ENCODE measurements at places on chromosomes 5 and 9. TPM values are rescaled to one million over a fixed set of nuclear protein-coding genes. Genes with fewer than 3 reads are reported as not detected.

The OBP2A gene
- total RNA-seq: not detected

The GGTA1 gene
- not detected for total RNA-seq

The SELENOP gene
- not detected for total RNA-seq

The MCTP1 gene
- total RNA-seq: not detected

The AKNA gene
- 130 TPM for total RNA-seq

The IGIP gene
- total RNA-seq: 2.3 TPM

The MEF2C gene
- 0.02 TPM for total RNA-seq

The ZNF367 gene
- 29.0 TPM for total RNA-seq

The ADRA1B gene
- total RNA-seq: not detected

The IRX1 gene
- not detected for total RNA-seq

The KCNN2 gene
- not detected for total RNA-seq

The GNG10 gene
- total RNA-seq: 22.1 TPM

The GALNT12 gene
- 7.9 TPM for total RNA-seq

The BRD9 gene
- total RNA-seq: 50.7 TPM

The LCN1 gene
- not detected for total RNA-seq

The CTXN3 gene
- total RNA-seq: not detected

The SHC3 gene
- total RNA-seq: not detected

The PCDHGA4 gene
- 0.07 TPM for total RNA-seq

The STK32A gene
- not detected for total RNA-seq

The C5orf58 gene
- total RNA-seq: not detected

The SCGB3A2 gene
- not detected for total RNA-seq

The ECSCR gene
- 4.2 TPM for total RNA-seq

The RETREG1 gene
- total RNA-seq: 8.1 TPM

The SMIM23 gene
- not detected for total RNA-seq

The WNT8A gene
- not detected for total RNA-seq

The ZFP37 gene
- total RNA-seq: 1.1 TPM

The SLC34A1 gene
- 0.15 TPM for total RNA-seq

The GABRA1 gene
- total RNA-seq: not detected

The CARTPT gene
- not detected for total RNA-seq

The ADAMTS16 gene
- not detected for total RNA-seq

The PCDHA11 gene
- not detected for total RNA-seq

The SPATA31A3 gene
- total RNA-seq: not detected

The RLN2 gene
- total RNA-seq: 4.6 TPM

The RELL2 gene
- 17.8 TPM for total RNA-seq
